ENCODE measurements at places on chromosomes 1 and 21.

DNA sequence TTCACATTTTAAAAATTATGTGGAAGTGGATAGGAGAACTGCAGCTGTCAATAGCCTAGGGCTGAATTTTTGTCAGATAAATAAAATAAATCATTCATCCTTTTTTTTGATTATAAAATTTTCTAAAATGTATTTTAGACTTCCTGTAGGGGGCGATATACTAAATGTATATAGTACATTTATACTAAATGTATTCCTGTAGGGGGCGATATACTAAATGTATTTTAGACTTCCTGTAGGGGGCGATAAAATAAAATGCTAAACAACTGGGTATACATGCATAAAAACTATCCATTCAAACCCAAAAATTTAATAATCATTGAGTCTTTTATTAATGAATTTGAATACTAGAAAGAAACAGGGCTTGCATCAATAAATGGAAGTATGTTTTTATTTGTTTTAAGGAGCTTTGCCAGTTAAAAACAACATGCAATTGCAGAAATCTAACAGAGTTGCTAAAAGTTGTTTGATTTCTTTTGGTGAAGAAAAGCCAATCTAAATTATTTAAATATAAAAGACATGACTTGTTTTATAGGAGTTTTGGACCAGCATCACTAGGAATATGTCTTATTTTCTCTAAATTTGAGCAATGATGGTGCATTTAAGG is 31.4 kb downstream of the CLCA1 start:
- no peak for DNase-seq

DNA sequence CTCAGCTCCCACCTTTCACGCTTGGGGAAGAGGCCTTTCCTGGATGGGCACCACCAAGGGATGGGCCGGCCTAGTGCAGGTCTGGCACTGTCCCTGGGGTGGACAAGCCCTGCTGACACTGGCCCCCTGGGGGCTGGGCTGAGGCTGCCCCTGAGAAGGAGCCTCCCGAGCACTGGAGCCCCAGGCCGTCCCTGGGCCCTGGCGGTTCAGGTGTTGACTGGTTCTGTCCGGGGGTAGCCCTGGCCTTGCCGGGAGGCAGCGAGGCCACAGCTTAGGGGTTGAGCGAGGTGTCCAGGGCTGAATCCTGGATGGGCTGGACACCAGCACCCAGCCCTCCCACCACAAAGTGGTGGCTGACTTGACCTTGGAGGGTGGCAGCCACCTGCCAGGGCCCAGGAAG is 49.7 kb upstream of the ACTRT2 start:
- no peak for DNase-seq

- no peak for DNase-seq
Observed at GRCh38 chr1:87685311-87686135, 356.8 kb downstream of the LMO4 start.

DNA sequence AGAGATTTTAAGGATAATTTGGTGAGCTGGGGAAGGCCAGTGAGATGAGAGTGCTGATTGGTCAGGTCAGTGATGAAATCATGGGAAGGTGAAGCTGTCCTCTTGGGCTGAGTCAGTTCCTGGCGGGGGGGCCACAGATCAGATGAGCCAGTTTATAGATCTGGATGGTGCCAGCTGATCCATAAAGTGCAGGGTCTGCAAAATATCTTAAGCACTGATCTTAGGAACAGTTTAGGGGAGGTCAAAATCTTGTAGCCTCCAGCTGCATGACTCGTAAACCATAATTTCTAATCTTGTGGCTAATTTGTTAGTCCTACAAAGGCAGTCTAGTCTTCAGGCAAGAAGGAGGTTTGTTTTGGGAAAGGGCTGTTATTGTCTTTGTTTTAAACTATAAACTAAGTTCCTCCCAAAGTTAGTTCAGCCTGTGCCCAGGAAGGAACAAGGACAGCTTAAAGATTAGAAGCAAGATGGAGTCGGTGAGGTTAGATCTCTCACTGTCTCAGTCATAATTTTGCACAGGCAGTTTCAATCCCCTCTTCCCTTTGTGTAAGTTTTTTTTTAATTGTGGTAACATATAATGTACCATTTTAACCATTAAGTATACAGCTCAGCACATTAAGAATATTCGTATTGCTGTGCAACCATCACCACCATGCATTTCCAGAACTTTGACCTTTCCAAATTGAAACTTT is 39.4 kb downstream of the PTAFR start:
- peak; percentile 54 for DNase-seq

- peak; percentile 93 for DNase-seq
Observed at GRCh38 chr1:94045465-94046056, 75.4 kb downstream of the ABCA4 start.

DNA sequence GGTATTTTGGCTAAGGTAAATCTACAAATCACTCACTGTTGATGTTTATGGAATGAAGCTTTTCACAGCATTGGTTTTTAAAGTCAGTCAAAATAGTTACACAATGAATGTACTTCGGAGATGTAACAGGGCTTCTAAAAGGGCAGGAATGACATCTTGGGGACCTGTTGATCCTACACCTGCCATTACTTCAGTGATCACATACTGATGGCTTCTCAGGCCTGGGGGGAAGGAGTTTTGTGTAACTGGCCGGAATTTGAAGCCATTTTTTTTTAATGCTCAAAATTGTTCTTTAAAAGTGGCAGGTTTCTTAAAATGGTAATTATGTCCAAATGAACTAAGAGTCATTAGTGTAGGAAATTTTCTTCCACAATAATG is 11.2 kb downstream of the RPL5 start:
- no peak for DNase-seq

DNA sequence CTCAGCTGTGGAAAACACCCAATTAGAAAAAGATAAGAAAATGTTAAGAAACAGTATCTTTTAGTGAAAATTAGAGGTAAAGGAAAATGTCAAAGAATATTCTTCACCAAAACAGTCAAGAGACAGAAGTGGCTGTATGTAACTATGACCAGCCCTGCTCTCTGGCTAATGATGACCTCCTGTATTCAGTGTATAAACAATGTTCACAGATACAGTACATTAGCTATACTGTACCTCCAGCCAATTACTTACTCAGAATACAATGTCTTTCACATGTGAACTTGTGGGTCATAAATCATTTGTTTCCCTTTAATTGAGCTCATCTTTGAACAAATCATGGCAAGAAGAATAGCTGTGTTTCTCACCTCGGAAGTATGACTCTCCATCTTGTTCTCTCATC is 432.0 kb downstream of the LMO4 start:
- DNase-seq: no peak

DNA sequence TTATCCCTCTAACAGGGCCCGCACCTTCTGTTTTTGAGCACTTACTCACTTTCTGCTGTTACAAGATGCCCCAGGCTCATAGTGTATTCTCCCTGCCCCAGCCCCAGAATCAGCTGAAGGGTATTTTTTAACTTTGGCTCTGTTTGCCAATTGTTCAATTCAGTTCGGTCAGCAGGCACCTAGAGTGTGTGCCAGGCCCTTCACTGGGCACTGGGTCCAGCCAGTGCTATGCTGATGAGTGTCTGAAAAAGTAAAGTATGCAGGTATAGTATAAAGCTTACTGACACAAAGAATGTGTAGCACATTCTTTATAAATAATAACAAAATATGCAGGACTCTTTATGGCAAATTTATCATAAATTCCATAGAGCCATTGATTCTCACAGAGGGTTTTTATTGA is 35.0 kb downstream of the FHAD1 start:
- peak; percentile 35 for DNase-seq

- no peak for DNase-seq
Observed at GRCh38 chr1:179875596-179876299, 1.9 kb downstream of the TOR1AIP2 start.

DNA sequence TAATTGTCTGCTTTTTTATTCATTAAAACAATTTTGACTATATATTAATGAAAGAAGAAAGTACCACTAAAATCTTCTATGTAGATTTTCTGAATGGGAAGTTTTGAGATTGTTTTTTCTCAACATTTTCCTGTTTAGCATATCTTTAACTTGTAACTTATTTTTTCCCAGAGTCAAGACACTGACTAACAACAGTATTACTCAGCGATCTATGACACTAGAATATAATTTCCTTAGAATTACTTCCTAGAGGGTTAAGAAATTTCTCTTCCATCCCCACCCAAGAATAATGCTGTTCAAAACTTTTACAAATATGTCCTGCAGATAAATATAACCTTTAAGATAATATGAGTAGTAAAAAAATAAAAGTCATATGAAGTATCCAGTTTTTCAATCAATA is 218.2 kb upstream of the NR5A2 start:
- DNase-seq: no peak

- no peak for DNase-seq
Observed at GRCh38 chr1:56065729-56066128, 513.6 kb downstream of the PLPP3 start.

GRCh38 chr1:203799971-203800370 is 4.5 kb downstream of the ZBED6 start:
- DNase-seq: no peak

DNA sequence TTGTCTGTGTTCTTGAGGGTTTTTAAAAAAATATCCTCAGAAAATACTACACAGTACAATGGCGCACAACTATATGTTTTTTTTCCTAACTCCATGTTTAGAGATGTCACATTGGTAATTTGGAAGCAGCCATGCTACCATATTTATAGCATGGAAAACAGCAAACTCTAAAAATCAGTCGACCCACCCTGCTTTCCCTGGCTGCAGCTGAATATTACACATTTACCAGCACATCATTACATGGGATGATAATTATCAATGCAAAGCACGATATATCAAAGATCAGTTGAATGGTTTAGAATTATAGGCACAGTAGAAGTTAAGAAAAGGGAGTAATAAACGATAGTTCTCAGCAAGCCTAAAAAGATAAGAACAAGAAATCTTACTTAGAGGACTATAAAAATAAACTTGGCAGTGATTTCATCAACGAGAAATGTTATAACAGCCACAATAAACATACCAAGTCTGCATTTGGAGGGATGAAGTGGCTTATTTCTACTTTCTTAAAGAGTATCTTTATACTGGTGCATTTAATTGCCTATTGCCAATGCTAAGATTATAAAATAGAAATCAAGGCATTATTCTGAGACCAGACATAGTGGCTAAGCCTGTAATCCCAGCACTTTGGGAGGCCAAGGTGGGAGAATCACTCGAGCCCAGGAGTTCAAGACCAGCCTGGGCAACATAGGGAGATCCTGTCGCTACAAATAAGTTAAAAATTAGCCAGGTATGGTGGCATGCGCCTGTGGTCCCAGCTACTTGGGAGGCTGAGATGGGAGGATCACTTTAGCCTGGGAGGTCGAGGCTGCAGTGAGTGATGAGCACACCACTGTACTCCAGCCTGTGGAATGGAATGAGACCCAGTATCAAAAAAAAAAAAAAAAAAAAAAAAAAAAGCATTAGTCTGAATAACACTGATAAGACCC is 43.4 kb downstream of the WDR64 start:
- no peak for DNase-seq

- no peak for DNase-seq
Observed at GRCh38 chr1:38097284-38097898, 50.8 kb upstream of the POU3F1 start.

Data from MG63 (cell line).